ENCODE measurements at places on chromosomes 6 and 20. TPM values are rescaled to one million over a fixed set of nuclear protein-coding genes. Genes with fewer than 3 reads are reported as not detected.

DNA sequence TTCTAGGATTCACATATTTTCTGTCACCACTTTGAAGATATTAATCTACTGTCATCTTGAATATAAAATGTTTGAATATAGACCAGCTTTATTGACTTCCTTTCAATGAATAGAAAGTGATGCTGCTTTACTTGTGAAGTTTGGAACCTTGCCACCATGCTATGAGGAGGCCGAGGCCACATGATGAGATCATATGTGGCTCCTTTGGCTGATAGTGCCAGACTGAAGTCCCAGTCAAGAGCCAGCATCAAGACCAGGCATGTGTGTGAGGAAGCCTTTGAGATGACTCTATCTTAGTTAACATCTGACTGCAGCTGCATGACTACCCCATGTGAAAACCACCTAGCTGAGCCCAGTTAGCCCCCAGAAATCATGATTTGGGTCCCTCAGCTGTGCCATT lies 169.5 kb downstream of the OTOR start:
- DNase-seq: no peak

DNA sequence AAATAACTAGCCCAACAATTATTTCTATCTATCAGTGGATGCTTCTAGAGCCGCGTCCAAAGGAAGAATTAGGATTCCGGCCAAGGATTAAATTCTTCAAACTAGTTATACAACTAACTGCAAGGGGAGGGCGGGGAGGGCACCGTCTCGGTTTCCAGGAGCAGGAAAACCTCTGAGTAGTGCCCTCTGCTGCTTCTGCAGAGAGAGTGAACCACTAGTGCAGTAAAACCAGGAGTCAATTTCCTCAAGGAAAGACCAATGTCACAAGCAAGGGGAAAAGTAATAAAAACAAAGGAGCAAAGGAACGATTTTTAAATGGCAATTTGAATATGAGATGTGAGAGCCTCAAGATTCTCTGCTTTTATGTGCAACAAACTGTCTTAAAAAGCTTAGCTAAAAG lies 16.5 kb upstream of the UBE2J1 start:
- DNase-seq: no peak

The KCNK5 gene
- 1.2 TPM for polyA plus RNA-seq

The GJA1 gene
- polyA plus RNA-seq: 57.6 TPM

DNA sequence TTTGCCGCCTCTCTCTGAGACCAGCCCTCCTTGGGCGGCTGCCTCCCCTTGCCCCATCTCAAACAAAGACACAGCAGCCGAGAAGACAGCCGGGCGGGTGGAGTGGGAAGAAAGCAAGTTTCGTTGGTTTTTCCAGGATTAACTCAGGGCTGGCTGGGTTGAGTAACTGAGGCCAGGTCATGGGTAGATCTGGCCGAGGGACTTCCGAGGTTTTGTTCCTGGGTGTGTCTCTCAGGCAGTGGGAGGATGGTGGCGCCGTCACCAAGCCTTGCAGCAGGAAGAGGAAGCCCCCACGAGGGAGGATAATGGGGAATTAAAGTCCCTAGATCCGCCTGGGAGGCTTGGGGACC lies 167.2 kb downstream of the TTLL2 start:
- DNase-seq: no peak

- no peak for DNase-seq
Measured at GRCh38 chr20:19828232-19828631, 70.2 kb downstream of the RIN2 start.

The HTR1E gene
- not detected for polyA plus RNA-seq

- DNase-seq: no peak
Measured at GRCh38 chr6:19231878-19232561, 605.1 kb upstream of the ID4 start.

GRCh38 chr6:111080698-111081097 lies 6.6 kb upstream of the SLC16A10 start:
- DNase-seq: no peak

The ITPA gene
- 35.2 TPM for polyA plus RNA-seq

DNA sequence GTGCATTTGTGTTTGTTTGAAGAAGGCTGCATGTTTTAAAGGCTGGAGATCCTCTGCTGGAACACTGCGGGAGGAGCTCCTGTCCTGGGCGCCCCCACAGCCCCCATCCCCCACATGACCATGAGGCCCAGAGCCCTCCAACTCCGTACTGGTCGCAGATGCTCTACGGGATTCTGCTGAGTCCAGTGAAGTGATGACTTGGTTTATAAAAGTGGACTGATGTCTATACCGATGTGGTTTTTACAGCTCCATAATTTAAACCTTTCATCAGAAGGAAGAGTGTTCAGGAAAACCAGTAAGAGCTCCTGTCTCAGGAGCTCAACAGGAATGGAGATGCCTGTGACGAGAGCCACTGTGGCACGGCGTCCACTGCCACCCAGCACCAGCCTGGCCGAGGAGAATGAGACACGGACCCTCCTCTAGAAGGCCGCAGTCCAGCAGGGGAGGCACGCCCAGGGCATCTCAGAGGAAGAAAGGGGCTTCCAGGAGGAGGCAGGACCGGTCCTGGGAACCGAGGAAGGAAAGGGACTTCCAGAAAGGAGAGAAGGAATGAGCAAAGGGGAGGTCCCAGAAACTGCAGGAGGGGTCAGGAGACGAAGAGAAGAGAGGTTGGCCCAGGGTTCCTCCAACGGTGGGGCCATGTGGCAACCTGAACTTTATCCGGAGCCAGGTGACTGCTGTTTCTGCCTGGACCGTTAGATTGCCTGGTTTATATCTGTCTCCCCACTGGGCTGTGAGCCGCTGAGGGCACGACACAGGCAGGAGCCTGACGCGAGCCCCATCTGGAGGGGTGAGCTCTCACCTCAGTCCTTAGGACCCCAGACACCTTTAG lies 26.9 kb downstream of the BFSP1 start:
- peak; percentile 14 for DNase-seq

The HLA-DRB1 gene
- 7.0 TPM for polyA plus RNA-seq

The ASCC3 gene
- 20.9 TPM for polyA plus RNA-seq

DNA sequence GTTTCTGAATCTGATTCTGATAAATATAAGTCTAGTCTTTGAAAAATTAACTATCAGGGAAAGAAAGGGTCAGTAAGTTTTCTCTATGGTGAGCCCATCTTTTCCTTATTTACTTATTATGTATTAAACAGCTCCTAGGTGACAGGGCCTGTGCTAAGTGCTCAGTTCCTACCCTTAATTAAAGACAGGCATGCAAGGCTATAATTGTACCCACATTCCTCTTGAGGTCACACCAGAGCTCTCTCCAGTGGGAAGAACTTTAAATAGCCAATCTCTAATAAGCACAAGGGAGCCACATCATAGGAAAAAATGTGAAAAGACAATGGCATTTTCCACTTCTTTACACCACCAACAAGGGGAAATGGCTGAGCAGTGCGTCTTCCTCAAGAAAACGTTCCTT lies 421.8 kb upstream of the SLC35B3 start:
- DNase-seq: no peak

DNA sequence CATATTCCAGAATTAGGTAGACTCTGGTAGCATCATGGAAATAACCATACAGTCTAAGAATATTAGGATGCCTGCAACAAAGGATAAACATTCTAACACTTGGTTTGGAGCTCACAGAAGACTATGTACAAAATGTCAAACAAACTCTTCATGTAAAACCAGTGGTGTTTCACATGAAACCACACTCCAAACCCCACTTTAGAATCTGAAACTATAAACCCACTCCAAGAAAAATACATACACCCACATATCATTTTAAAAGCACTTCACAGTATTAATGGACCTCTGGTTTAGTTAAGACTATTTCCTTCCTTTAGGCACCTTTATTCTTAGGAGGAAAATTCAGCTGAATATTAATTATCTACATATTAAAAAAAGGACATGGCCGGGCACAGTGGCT lies 10.5 kb downstream of the AURKA start:
- no peak for DNase-seq

- DNase-seq: no peak
Measured at GRCh38 chr20:11958855-11959254, 41.2 kb downstream of the BTBD3 start.

DNA sequence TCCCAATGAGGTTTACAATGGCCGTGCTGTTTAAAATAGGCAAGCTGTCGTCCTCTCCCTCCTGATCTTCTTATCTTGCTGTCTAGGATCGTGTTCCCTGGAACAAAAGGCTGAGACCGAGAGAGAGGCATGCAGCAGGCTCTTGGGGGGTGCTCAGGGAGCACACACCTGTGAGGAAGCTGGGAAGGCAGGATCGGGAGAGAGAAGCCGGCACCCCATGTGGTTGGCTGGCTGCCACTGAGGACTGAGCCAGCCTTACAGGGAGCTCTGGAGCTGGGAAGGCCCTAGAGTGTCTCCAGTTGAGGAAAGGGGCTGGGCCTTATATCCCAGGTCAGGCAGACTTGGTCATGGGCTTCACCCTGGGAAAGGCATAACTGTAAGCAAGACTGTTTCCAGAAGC lies 184.2 kb downstream of the LY86 start:
- no peak for DNase-seq

DNA sequence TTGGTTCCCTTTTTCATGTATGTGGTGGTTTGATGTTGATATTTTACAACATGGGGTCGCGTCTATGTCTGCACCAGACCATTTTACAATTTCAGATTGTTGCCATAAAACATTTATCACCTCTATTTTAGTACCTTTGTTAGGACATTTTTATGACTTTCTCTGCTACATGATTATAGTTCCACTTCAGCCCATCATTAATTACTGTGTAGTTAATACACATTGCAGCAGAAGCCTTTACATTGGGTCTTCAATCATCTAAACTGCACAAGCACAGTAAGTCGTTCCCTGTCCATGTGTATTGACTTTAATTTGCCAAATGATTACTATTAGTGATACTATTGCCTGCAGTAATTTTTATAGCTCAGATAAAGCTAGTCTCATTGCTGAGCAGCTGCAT lies 15.7 kb upstream of the TMEM217 start:
- DNase-seq: no peak

- DNase-seq: no peak
Measured at GRCh38 chr6:72290620-72291019, 331.2 kb upstream of the KCNQ5 start.

DNA sequence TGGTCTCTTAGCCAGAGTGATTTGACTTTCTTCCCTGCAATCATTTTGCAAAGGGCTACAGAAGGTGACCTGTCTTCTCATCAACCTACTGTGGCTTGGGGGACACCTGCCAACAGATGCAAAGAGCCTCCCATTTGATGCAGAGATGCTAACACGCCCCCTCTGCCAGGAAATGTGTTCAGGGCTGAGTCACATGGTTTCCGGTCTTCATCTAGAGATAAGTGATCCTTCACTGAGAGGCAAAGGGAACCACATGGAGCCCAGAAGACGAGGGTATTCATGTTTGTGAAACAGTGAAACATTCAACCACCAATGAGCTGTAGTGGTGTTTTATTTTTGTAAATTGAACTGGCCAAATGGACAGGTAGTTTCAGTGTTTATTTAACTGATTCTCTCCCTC lies 109.0 kb upstream of the RIN2 start:
- DNase-seq: no peak

- no peak for DNase-seq
Measured at GRCh38 chr6:106225581-106225980, 100.0 kb downstream of the ATG5 start.

The BFSP1 gene
- 1.9 TPM for polyA plus RNA-seq

- peak; percentile 24 for DNase-seq
Measured at GRCh38 chr20:35618263-35619131, 2.9 kb downstream of the SPAG4 start.

DNA sequence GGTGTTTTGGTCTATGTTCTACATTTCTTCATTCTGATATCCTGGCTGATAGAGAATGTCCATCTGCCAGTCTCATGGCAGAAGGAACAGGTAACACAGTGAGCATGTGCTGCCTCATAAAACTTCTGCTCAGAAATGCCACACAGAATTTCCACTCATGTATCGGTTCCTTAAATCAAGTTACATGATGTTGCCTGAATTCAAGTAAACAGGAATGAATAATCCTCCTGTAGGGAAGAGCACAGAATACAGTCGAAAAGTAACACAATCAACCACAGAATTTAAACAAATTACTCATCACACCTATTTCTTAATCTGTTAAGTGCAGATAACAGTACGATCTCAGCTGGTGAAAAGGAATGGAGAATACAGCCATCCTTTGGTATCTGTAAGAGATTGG lies 74.7 kb downstream of the FAM217A start:
- DNase-seq: no peak

DNA sequence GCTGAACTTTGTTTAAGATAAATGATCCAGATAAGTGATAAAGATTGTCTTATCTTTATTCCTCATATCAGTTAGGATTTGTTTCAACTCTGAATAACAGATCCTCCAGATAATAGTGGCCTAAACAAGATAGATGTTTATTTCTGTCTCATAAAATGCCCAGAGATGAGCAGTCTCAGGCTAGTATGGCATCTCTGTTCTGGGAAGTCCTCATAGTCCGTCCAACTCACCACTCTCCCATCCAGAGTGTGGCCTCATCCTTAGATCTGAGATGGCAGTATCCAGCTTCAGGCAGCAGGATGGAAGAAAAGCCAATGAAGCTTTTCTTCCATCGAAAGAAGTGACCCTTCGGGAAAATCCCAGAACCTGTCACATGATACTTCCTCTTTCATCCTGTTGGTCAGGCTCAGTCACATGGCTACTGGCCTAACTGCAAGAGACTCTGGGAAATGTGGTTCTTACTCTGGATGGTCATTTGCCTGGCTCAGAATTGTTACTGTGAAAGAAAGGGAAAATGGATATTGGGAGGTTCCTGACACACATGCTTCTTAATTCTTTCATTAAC lies 29.4 kb upstream of the TAGAP start:
- DNase-seq: no peak

DNA sequence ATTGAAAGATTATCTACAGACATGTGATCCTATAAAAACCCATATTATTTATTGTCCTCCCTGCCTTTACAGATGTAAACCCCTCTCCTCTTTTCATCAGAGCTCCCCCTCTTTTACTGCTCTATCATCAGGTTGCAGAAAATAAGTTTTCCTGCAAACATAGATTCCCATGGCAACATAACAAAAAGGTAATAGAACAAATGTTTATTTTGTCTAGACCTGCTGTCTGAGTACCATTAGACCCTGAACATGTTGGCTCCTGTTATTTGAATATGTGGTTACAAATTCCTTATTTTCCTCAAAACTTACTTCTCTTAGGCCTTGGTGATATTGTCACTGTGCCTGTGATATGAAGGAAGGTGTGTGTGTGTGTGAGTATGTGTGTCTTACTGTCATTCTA lies 11.5 kb downstream of the MAPK14 start:
- DNase-seq: no peak

DNA sequence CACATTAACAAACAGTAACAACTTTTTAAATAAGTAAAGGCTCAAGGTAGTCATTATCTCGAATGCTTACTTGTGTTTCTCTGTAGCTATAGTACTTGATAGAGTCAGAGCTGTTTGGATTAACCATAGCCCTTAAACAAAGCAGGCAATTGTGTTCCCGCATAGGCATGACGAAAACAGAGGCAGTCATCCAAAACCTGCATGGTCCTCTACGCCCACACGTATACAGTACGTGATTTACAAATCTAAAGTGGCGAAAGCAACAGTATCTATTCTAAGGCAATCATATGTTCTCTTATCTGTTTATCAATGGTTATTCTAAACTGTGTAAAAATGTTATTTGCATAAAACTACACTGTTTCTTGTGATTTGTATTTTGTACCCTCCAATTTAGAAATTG lies 31.8 kb downstream of the HFE start:
- no peak for DNase-seq
